Activated CD4-positive, alpha-beta T cell treated with anti-CD3 and anti-CD28 coated beads for 4 hours (primary cell): ENCODE measurements at places on chromosomes 16 and 17.
A peak's percentile ranks its signal among the peaks of the same experiment; 100 is the strongest.

DNA sequence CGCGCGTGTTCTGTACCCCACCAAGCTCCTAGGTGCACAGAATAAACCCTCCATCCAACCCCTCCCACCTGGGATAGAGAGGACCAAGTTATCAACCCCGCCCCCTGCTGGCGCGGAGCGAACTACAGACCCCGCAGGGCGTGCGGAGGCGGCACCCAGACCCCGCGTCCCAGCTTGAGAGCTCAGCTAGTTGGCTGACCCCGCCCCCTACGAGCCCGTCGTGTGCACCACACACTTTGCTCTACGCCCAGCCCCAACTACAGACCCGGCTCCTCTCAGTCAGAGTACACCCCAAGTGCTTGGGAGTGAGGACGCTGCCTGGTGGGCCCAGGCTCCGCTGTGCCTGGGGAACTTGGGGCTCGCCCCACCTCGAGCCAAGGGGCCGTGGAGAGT is 1.5 kb downstream of the GRIN2A start:
- no peak for DNase-seq

DNA sequence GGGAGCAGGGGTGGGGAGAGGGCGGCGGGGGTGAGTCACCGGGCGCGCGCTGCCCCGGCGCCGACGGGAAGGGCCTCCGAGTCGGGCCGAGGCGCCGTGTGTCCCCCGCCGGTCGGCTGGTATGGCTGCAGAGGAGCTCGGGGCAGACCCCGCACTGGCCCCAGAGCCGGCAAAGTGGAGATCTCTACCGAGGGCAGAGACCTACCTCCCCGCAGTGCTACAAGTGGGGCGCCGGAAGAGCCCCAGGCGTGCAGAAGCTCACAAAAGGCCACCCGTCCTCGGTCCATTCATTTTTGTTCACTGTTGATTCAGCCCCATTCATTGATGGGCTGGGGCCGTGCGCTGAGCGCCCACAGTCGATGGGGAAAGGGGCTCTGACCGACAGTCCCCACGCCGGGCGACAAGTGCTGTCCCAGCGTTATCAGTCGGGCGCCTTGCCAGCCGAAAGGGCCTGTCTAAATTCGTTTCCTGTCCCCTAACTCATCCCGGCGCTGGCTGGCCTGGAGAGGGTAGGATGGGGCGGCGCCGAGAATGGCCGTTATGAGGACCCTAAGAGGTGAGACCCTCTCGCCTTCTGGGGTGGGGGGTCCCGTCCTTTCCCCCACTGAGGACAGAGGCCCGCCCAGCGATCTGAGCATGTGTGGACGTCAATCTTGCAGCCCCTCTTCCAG is 709 bp upstream of the ENO3 start:
- peak; percentile 74 for DNase-seq

GRCh38 chr16:87849419-87850008 is 19.8 kb downstream of the SLC7A5 start:
- DNase-seq: no peak

DNA sequence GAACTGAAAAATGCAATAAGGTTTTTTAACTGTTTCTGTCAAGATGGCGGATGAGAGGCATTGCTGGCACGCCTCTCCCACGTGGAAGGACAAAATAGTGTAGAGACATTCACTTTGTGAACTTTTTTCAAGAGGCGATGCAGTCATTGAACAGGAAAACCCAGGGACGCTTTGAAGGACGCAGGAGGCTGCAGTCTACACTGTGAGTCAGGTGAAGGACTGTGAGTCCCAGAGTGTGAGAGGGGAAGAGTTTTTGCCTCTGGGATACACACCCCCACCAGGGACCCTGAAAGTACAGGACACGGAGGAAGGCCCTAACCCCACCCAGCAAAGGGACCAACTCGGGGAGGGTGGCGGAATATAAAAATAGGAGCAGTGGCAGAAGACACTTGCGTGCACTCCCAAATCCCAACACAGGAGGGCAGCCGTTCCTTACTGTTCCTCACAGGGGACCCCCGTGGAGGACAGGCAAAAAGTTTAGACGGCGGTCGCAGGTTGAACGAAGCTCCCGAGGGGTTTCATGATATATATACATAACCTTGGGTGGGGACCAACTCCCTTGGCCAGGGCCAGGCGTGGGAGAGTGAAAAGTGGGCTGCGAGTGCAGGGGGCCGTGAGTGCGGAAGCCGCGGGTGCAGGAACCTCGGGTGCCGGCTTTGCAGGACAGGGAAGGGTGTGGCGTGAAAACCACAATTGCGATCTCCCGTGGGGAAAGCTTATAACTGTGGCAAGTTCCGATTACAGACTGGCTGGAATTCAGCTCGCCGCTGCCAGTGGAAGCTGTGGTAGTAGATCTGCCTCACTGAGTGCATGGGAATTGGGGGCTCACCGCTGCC is 82.0 kb upstream of the ALOX12 start:
- peak; percentile 63 for DNase-seq

- peak; percentile 64 for DNase-seq
Measured at GRCh38 chr17:1108765-1109605, 70.8 kb downstream of the ABR start.

DNA sequence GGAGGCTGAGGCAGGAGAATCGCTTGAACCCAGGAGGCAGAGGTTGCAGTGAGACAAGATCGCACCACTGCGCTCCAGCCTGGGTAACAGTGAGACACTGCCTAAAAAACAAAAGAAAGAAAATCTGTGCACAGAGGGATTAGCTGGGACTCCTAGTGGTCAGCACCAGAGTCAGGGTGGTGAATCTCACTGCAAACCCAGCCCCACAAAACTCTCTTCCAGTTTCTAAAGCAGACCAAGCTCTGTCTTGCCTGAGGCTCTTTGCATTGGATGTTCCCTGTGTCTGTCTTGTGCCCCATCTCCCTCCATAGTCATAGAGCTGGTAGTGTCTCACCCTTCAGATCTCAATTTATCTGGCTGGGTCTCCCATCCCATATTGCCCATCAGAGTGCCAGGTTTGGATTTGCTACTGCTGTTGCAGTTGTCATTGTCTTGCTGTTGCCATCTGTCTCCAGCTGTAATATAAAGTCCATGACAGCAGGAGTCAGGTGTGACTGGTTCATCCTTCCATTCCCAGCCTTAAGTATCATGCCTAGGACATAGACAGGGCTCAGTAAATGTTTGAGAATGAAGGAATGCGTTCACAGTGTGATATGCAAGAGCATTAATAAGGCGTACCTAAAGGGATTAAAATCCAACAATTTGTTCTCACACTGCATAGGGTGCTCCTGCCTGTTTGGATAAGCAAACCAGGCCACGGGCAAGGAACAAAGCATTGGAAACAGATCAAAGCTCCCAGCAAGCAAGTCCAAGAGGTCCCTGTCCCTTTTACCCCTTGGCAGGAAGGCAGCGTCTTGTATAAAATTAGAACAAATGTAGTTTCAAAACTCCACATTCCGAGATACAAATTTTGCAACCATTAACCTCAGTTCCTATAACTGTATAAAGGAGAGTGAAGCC is 614.6 kb upstream of the CDH5 start:
- DNase-seq: no peak

DNA sequence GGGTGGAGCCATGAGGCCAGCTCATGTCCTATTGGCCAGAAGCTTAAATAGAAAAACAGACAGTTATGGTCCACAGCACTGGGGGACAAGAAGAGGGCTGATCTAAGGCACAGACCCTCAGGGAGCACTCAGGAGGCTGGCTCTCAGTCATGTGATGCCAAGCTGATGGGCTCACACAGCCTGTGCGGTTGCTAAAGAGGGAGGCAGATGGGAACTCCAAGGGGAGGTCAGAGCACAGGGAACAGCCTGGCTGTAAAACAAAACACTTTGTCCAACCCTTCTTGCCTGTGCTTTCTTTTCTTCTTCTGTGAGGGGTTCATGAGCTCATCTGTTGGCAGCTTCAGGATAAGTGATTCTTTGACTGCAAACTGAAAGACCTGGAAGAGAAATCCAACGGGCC is 27.2 kb downstream of the CNTNAP1 start:
- no peak for DNase-seq

DNA sequence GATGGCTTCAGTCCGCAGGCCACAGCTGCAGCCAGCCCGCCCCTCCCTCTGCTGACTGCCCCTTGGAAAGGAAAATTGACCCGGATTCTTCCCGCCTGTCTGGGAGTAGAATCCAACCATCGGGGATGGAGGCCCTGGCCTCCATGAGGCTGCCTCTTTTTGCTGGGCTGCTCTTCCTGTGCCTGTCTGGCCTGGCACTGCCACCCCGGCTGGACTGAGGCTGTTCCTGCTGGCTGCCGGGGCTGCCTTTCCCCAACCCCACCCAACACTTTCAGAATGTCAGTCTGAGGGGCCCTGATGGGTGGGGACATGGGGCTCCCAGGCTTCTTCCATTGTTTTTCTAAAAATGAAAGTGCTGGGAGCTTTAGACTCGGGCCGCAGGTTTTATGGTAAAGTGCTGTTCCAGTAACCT is 7.3 kb downstream of the BAHCC1 start:
- DNase-seq: no peak

- DNase-seq: no peak
Measured at GRCh38 chr16:64667334-64667877, 454.5 kb downstream of the CDH11 start.

GRCh38 chr17:81706757-81707624 is 3.8 kb downstream of the MRPL12 start:
- no peak for DNase-seq

DNA sequence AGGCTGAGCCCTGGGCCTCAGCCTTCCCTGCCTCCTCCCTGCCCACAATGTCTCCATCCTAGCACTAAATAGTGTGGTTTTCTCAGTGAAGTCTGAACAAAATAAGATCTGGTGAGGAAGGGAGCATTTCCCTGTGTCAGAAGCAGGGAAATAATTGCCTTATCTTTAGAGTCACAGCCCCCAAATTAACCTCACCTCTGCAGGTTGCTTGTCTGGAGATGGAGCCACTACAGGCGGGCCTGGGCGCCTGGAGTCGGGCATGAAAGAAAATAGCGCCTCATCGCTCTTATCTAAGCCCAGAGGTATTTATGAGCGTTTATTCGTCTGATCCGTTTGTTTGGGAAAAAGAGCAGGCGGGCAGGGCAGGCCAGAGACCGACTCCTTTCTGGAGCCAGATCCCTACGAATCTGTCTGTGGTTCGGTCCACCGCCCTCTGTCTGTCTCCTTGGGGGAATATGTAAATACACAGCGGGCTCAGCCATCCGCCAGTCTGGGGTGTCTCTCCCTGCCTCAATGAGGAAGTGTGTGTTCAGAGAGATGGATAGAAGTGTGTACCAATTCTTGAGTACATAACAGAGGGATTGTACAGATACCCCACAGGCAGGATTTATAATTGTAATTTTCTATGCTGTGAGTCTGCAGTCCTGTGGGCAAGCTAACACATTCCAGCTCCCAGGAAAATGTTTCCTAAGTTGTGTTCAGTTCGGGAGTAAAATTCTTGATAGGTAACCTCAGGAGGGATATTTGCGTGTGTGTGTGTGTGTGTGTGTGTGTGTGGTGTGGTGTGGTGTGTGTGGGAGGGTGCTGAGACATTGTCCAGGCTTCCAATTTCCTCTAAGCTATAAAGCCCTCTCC is 4.3 kb downstream of the HOXB6 start:
- no peak for DNase-seq

DNA sequence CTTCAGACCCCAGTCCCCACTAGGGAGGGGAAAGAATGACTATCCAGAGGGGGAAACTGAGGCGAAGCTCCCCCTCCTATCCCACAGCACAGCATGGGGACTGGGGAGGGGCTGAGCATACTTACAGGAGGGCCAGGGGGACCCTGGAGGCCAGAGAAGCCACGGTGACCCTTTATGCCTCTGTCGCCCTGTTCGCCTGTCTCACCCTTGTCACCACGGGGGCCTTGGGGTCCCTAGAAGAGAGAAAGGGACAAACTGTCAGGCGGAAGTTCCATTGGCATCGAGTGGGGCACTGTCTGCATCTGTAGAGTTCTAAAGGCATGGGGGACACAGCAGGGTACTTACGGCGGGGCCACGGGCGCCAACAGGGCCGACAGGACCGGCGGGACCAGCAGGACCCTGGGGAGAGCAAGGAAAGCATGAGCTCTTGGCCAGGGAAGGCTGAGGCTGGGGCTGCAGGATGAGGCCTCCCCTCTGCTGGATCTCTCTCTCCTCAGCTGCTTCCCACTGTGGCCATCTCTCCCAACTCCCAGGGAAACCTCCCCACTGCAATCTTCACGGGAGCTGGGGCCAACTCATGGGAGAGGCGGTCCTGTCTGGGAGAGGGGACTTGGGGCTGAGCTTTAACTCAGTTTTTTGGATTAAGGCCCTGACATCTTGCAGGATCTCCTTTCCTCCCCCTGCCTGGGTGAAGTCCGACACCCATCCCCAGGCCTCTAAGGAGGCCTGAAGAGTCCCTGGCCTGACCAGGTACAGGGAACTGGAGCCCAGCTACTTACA is 13.5 kb downstream of the COL1A1 start:
- DNase-seq: no peak

DNA sequence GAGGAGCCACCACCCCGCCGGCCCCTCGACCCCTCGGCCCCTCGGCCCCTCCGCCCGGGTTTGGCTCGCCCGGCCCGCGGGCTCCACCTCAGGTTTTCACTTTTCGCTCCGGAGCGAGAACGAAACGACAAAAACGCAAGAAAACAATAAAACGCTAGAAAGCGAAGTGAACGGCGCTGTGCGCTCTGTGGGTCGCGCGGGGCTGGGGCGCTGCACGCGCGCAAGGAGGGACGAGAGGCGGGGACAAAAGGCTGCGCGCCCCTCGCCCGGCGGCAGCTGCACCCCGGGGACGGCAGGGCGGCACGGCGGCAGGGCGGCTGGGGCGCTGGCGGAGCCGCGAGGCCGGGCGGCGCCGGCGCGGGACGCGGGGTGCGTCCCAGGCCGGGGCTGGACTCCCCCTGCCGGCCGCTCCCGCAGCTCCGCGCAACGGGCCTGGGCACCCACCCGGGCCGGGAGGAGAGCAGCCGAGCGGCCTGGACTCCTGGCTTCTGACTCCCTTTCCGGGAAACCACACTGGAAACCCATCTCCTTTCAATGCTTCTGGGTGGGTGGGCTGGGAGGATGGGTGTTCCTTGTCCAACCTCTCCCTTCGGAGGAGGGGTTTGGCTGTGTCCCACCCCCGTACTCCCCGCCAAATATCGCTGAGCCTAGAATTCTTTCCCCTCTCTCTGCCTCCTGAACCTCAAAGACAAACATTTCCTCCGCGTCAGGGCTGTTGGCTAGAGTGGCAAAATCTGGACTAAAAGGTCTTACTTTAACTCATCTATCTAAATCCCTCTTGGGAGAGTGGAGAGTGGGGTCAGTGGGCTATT is 9.9 kb downstream of the TBX2 start:
- peak; percentile 27 for DNase-seq

GRCh38 chr17:573036-573435 is 141.6 kb downstream of the VPS53 start:
- DNase-seq: no peak

DNA sequence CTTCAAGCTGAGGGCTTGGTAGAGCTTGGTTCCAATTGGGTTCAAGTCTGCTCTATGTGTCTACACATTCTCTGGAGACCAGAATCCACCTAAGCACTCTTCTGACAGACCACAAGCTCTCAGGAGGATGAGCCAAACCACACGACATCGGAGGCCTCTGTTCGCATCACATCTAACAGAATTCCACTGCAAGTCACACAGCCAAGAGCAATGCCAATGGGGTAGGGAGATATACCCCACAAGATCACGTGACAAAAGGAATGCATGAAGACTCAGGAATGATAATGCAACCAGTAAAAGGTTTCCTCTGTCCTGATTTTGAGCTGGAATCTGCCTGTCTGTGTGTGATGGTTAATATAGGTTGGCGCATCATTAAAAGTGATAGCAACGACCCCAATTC is 46.6 kb upstream of the RPL38 start:
- DNase-seq: no peak

GRCh38 chr16:3170440-3171180 is 17.4 kb upstream of the OR1F1 start:
- no peak for DNase-seq
